ENCODE measurements at places on chromosomes 2 and 18.

- no peak for DNase-seq
Observed at GRCh38 chr2:136331226-136331625, 213.3 kb upstream of the CXCR4 start.

- DNase-seq = no peak
Observed at GRCh38 chr2:17719562-17720371, 33.8 kb downstream of the SMC6 start.

DNA sequence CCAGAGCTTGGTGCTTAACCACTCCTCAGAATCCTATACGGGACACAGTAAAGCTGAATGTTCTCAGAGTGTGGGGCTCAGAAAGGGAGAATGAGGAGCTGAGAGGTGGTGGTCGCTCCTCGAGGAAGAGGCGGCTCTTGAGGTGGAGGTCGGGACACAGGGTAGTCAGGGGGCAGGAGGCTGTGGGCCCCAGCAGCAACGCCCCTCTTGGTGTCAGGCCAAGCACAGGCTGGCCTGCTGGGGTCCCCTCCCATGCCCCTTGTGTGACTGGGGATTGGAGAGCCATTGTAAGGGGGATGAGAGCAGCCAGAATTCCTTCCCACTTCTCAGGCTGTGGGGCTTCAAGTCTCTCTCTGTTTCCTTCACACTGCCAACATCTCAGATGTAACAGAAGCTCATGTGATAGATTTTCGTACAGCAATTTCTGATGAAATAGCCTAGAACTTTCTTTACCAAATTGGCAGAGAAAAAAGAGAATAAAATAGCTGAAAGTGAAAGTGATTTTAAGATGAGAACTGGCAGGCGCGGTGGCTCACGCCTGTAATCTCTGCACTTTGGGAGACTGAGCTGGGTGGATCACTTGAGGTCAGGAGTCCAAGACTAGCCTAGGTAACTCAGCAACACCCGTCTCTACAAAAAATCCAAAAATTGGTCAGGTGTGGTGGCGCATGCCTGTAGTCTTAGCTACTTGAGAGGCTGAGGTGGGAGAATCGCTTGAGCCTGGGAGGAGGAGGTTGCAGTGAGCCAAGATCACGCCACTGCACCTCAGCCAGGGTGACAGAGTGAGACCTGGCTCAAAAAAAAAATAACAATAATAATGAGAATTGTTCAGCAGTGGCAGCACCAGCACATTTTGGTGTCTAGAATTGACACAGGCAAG is 61.1 kb upstream of the RPL31 start:
- DNase-seq = no peak

GRCh38 chr2:88211003-88211808 is 41.1 kb downstream of the THNSL2 start:
- no peak for DNase-seq

GRCh38 chr2:103817746-103818145 is 1036.2 kb upstream of the POU3F3 start:
- no peak for DNase-seq

GRCh38 chr2:82998781-82999180 is 1460.3 kb downstream of the SUCLG1 start:
- no peak for DNase-seq

DNA sequence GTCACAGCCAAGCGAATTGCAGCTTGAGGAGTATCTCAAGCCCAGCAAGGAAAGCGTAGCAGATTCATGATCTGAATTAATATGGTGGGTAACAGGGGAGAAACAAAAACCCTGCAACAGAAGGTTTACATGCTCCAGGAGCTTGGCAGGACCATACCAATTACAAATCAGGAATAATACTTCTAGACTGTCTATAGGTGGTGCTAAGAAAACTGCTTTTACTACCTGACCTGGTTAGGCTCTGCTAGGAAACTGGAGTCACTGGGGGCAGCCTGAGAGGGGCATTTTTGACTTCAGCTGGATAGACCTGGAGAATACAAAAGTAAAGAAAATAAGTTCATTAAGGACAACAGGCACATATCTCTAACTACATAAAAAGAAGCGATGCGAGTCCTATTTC is 24.6 kb upstream of the SPOPL start:
- no peak for DNase-seq

DNA sequence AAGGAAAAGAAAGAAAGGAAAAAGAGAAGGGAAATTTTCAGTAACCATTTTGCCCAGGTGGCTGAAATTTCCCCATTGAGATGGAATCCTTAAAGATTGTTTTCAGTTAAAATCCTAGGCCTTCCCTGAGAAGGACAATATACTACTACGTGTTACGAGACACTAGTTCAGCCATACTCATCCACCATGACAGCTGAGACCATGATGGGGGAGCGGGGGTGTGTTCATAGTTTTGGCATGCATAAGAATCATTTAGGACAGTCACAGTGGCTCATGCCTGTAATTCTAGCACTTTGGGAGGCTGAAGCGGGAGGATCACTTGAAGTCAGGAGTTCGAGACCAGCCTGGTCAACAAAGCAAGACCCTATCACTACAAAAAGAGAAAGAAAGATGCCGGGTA is 28.0 kb downstream of the PLA2R1 start:
- no peak for DNase-seq

GRCh38 chr2:101396316-101396717 is 9.0 kb upstream of the CREG2 start:
- peak; percentile 90 for DNase-seq

DNA sequence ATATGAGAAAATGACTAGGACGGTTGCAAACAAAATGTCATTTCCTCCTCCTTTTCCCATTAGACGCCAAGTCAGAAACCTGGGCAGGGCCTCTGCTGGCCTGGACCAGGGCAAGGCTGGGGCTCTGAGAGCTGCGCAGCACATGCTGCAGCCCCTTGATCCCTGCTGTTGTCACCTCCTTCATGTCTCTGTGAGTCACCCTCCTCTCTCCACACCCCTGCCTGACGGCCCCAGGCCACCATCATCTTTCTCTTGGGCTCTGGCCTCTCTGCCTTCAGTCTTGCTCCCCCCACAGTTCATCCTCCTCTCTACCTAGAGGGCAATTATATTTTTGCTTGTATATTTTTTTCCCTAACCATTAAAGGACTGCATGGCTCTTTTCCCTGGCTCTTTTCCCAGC is 10.0 kb downstream of the FLACC1 start:
- DNase-seq = no peak

GRCh38 chr2:77954931-77955330 is 432.8 kb upstream of the LRRTM4 start:
- DNase-seq = no peak

DNA sequence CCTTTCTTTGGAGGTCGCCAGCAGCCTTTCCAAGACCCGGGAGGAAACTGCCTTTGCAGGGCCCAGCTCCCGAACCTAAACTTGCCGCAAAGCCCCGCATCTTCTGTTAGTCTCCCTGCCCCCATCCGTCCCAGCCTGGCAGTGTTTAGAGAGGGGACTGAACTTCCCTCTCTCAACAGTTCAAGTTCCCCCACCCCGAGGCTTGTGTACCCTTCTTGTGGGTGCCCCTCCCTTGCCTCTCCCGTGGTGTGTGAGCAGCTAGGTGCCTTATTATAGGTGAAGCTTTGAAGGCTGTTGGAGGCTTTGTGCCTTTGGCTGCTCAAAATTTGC is 1.4 kb downstream of the LBH start:
- no peak for DNase-seq

- no peak for DNase-seq
Observed at GRCh38 chr2:181239201-181239799, 217.9 kb upstream of the ITGA4 start.

GRCh38 chr18:74513149-74513882 is 17.2 kb downstream of the CNDP2 start:
- no peak for DNase-seq

GRCh38 chr2:45748239-45748638 is 96.8 kb downstream of the PRKCE start:
- peak; percentile 76 for DNase-seq

DNA sequence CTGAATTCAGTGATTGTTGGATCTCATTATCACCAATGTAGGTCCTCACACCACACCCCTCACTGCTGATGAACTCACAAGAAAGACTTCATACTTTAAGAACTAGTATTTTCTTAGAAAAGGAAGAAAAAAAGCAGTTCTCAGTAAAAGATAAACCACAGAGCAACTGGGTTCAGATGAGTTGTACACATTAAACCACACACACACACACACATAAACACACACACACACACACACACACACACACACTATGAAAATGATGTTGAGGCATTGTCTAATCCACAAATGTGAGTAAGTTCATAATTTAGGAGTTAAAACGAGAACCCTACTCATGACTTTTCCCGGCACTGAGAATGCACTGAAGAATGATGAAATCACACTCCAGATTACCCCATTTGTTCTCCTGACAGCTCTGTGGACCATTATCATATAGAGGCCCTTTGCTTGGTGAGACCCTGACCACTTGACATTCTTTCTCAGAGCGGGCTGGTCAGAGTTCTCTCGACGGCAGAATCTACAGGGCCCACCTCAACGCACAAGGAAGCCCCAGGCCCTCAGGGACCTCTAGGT is 106.2 kb downstream of the BCL2 start:
- DNase-seq = no peak

DNA sequence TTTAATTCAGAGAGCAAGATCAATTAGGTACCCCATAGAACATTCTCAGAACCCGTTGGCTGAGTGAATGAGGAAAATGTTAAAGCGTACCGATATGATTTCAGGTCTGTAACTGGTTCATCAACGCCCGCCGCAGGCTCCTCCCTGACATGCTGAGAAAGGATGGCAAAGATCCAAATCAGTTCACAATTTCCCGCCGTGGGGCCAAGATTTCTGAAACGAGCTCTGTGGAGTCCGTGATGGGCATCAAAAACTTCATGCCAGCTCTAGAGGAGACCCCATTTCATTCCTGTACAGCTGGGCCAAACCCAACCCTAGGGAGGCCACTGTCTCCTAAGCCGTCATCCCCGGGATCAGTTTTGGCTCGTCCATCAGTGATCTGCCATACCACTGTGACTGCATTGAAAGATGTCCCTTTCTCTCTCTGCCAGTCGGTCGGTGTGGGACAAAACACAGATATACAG is 7.3 kb downstream of the TGIF1 start:
- no peak for DNase-seq

DNA sequence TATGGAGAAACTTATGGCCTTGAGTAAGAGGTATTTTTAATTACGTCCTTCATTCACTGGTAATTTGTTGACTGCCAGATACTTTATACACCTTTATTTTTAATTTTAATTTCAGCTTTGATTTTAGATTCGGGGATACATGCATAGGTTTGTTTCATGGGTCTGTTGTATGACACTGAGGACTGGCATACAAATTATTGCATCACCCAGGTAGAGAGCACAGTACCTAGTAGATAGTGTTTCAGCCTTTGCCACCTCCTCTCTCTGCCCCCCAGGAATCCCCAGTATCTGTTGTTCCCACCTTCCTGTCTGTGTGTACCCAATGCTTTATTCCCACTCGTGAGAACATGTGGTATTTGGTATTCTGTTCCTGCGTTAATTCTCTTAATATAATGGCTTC is 137.9 kb downstream of the RTN4 start:
- no peak for DNase-seq

DNA sequence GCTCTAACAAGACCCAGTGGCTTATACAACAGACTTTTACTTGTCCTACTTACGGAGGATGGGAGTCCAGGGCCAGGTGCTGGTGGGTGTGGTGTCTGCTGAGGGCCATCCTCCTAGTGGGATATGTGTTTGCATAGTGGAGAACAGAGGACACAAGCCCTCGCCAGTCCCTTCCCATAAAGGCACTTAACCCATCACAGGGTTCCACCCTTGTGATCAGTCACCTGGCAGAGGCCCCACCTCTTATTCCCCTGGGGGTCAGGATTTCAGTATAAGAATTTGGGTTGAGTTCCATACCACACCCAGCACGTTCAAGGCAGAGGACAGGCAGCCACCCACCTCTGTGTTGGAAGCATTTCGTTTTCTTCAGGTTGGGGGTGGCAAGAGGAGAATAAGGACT is 259.0 kb downstream of the AGAP1 start:
- DNase-seq = no peak

DNA sequence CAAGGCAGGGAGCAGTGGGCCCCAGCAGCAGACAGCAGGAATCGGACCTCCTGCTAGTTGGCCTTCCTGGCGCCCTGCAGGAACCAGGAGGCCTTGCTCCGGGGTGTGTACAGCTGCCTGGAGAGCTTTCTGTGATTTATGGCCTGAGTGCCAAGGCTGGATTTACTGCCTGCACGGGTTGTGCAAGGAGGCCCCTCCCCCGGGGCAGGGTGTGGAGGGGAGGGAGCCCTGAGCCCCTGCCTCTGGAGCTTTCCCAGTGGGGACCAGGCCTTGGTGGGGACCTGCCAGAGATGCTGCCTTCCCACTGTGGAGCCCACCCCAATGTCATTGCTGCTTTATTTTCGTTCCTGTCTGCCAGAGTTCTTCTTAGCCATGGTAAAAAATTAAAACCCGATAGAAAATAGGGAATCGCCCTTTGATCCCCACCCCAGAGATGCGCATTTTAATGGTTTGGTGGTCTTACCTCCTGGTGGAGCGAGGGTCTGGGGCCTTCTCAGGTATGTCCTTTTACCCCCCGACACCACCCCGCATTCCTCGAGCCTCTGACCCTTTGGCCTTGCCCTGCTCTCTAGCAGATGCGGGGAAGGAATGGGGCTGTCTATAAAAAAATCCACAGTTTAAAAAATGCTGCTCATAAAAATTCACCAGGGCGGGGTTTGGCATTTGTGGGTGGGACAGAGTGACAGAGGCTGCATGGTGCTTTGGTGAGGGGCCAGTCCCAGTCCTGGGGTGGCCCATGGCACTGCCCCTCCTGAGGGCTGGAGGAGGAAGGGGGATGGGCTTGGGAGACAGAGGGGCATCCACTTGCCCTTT is 6.9 kb upstream of the RALB start:
- no peak for DNase-seq

DNA sequence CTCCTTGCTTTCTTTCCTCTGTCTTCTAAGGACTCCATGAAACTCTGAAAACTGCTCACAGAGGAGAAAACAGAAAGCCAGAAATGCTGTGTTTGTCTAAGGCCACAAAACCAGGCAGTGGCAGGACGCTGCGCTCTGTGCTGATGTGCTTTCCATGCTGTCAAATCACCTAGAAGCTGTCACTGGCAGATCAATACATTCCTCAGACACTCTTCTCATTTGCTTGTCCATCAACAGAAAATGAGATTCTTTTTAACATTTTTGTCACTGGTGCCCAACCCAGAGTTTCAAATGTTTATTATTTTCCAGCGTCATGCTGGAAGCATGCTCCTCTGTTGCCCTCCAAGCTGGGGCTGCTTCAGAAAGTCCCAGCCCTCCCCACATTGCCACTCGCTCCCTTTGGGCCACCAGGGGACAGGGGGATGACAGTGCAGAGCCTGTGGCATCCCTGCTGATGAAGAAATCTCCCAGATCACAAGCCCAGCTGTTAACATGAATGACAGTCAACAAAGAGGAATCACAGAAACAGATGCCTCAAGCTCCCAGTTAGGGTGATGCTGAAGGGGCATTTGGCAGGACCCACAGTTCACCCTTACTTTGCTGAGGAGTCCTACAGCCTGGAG is 117.5 kb upstream of the MEIS1 start:
- no peak for DNase-seq

Data from HS-5 (cell line).